Activated CD4-positive, alpha-beta T cell treated with anti-CD3 and anti-CD28 coated beads for 36 hours (primary cell): ENCODE measurements at places on chromosomes 12 and 14. TPM values are rescaled to one million over a fixed set of nuclear protein-coding genes. Genes with fewer than 3 reads are reported as not detected.

DNA sequence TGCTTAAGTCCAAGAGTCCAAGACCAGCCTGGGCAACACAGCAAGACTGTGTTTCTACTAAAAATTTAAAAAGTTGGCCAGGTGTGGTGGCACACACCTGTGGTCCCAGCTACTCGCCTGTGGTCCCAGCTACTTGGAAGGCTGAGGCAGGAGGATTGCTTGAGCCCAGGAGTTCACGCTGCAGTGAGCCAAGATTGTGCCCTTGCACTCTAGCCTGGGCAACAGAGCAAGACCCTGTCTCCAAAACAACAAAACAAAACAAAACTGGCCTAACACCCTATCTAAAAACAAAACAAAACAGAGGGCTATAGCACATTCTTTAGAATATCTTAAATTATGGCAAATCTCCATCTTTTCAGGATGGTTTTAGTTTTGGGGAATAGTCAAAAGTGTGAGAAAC lies 3.1 kb upstream of the LYZ start:
- no peak for DNase-seq

GRCh38 chr12:129532707-129533499 lies 370.9 kb downstream of the TMEM132D start:
- no peak for DNase-seq

DNA sequence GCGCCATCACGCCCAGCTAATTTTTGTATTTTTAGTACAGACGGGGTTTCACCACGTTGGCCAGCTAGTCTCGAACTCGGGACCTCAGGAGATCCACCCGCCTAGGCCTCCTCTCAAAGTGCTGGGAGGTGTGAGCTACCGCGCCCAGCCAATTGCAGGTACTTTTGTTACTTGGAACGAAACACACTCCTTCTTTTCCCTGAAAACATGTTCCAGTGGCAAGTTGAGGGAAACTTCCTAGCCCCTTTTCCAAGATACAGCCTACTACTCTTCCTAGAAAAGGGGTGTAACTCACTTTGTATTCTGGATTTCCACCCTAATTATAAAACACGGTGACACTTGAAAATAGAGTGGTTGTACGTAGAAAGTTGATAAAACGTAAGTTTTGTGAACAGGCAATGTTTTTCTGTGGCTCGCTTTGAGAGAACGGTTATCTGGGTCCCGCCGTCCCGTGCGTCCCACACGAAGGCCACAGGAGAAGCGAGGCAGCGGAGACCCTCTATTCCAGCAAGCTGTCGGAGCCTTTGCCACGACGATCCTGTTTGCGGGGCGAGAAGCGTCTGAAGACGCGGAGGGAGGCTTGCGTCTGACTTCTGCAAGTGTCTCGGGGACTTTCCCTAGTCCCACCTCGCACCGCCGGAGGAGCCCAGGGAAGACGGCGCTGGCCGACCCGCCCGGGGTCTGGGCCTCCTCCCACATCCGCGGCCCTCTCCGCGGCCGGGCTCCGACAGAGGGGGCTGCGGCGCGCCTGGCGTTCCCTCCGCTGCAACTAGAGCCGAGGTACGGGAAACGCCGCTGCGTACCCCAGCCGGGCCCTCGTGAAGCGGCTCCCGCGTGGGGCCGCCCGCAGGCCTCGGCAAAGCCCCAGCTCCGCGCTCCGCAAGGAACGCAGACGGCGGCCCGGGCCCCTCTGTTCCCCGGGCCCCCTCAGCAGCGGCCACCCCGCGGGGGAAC lies 745 bp downstream of the CDCA4 start:
- DNase-seq: peak; percentile 75

The CLEC1B gene
- not detected for total RNA-seq

DNA sequence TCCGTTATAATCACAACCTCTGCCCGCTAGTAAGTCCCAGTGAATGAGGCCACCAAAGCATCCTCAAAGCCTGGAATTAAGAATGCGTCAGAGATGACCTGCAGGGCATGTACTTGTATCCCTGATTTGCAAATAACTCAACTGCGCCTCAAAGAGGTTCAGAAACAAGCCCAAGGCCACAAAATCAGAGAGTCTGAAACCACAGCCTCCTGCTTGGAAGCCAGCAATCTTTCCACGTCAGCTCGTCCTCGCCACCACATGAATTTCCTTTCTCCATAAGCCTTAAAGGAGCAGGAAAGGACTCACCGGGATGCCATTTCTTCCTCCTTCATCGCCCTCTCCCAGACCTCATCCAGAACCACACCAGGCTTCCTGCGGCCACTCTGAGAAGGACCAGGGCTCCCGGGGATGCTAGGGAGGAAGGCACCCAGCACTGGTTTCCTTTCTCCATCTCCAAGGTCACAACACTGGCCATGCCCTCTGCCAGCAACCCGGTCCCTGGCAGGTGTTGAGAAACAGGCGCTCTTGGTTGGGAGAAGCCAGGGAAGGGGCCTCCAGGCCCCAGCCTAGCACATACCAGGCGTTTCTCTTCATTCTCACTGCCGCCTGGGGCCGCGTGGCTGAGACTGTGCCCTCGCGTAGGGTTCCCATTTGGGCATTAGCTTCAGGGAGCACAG lies 191.2 kb upstream of the DIO3 start:
- no peak for DNase-seq

DNA sequence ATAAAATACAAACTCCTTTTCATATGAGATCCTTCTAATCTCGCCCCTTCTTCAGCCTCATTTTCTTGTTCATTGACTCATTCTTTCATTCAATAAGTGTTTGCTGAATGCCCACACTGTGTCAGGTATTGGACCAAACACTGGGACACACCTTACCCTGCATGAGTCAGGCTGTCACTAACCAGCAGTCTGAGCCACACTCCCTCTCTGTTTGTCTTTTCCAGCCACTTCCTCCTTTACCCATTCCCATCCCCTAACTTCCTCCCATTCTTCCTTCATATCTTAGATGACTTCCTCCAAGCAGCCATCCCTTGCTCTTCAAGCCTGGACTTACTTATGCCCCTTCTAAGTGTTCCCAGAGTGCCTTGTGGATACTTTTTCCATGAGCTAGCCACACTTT lies 27.0 kb upstream of the HIF1A start:
- DNase-seq: peak; percentile 54

The FAM90A1 gene
- total RNA-seq: 0.33 TPM

GRCh38 chr14:75427482-75428229 lies at the start of gene JDP2:
Gene JDP2, plus strand, starts transcription at chr14:75428022. Its CDS starts 9,899 bp downstream, at chr14:75437921.
- peak; percentile 68 for DNase-seq

The SDR9C7 gene
- total RNA-seq: not detected

- no peak for DNase-seq
Measured at GRCh38 chr14:49888293-49888692, 4.6 kb upstream of the ARF6 start.

DNA sequence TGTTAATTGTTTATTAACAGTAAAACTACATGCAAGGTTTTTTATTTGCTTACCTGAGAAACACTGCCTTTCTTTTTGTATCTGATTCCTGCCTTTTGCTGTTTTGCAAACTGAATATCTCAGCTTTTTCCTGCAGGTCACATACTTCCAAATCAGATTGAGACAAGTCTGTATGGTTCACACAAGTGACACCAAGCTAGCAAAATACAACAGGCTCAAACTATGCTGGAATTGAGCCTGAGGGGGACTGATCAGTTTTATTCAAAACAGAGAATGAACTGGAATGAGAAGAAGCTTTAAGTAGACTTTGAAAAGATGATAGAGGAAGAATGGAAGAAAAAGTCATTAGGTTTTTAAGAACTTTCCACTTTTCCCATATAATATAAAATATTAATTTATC lies 12.2 kb upstream of the CDK17 start:
- DNase-seq: no peak

- DNase-seq: no peak
Measured at GRCh38 chr12:3891201-3891600, 18.0 kb upstream of the PARP11 start.

The KCNA5 gene
- total RNA-seq: not detected

GRCh38 chr12:115010324-115010995 lies 326.5 kb upstream of the TBX3 start:
- no peak for DNase-seq

DNA sequence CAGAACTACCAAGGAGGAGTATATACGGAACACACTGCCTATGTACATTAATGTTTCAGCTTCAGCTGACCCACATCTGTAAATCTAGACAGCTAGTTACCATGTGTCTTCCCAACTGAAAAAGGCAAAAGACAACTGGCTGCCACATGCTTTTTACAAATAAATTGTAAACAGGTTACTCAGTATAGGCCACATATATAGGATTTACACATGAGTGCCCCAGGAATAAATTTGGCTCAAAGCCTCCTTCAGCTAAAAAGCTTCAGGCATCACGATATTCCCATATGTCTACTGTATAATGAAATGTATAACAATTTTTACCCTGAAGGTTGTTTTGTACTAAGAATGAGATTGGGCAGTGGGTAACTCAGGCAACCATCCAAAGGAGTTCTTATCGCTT lies 175.9 kb upstream of the BMP4 start:
- no peak for DNase-seq

The LRFN5 gene
- not detected for total RNA-seq

DNA sequence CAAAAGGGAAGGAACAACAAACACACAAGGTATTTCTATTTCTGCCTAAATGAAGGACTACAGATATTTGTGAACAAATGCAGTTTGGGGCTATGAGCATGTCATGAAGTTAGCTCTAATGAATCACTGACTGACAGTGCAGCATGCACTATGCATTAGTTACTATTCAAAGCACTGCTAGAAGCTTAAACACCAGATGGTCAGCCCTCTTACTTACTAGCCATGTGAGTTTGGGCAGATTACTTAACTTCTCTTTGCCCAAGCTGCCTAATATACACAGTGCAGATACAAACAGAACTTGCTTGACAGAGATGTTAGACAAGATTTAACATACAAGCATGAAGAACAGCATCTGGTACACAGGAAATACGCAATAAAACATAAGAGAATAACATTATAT lies 96.0 kb downstream of the ATXN2 start:
- DNase-seq: no peak

DNA sequence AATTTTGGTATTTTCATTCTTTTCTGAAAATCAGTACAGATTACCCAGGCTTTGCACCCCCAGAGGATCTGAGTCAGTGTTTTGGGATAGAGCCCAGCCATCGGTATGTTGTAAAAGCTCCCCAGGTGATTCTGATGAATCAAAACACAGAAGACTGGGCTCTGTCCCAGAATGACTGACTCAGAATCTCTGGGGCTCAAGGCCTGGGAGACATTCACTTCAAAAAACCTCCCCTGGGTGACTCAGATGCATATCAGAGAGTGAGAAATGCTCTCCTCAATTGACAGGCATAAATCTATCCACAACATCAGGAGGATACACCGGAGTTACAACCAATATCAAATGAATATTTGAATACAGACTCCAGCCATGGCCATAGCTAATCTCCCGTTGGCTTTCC lies 32.6 kb downstream of the SLC35F4 start:
- no peak for DNase-seq

DNA sequence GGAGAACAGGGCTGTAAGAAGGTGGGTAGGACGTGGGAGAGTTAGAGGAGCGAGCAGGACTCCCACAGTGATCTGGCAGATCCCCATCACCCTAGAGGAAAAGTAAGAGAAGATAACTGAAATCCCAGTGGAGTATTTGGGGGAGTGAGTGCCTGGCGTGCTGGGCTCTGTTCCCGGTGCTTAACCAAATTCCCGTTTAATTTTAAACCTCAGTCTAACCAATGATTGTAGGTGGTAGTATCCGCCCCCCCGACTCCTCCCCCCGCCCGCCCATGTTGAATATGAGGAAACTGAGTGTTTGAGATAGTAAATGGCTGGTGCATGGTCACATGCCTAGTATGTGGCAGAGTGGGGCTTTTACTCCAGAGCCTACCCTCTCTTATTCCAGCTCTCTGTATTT lies 1.2 kb downstream of the TARBP2 start:
- no peak for DNase-seq

DNA sequence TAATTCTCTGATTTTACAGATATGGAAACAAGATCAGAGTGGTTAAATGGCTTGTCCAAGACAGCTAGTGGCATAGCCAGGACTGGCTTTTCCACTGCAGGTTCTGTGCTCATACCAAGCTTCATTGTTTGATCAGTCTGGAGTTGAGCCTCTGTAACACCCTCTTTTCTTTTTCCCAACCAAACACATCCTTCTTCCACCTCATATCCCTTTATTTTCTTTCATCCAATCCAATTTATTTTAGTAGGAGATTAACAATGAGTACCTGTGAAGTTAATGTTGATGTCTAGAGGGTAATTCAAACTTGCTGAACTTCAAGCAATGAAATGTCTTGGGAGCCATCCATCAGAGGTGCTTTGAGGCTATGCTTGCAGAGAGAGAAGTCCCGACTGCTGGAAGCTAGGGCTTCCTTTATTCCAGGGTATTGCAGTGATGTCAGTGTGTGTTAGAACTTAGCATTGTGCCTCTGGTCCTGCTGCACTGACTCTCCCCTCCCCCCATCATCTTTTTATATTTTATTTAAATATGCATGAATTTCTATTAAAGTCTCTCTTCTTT lies 452.1 kb upstream of the PDE3A start:
- DNase-seq: no peak

- no peak for DNase-seq
Measured at GRCh38 chr14:99339551-99339950, 67.6 kb upstream of the BCL11B start.

GRCh38 chr14:20228681-20229080 lies at the start of gene OR11H7:
Gene OR11H7, plus strand, starts transcription at chr14:20228981.
- DNase-seq: no peak

DNA sequence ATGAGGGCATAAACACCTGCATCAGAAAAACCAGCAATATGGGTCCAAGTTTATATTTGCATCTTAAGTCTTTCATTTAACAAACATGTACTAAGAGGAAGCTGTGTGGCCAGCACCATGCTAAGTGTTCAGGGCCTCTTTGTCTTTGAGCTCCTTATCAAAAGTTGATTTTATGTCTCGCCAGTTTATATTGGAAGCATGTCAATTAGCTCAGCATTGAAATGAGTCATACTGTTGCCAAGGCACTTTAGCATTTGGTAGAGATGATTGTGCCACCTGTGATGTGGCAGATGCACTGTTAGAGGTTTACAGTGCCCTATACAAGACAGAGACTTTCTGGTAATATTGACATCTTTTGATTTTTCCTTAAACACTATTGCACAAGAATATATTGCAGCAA lies 68.5 kb downstream of the BHLHE41 start:
- no peak for DNase-seq

The GZMB gene
- total RNA-seq: 3,062 TPM

DNA sequence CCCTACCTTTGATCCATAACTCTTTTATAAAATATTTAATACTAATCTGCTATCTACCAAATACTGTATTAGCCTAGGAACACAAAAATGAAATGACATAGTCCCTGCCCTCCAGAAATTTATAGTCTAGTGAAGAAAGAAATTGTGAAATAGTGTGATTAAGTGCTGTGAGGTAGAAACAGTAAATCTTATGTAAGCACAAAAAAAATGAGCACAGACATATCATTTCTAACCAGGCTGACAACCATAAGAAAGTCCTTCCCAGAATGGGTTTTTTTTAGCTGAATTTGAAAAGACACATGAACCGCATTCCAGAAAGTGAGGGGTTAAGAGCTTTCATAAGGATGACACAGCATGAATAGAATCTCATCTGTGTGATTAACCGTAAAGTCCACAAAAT lies 145.9 kb downstream of the SOX5 start:
- no peak for DNase-seq

GRCh38 chr14:75274050-75274898 lies 4.4 kb upstream of the FOS start:
- DNase-seq: no peak
